ENCODE measurements at places on chromosomes 11 and 22.

DNA sequence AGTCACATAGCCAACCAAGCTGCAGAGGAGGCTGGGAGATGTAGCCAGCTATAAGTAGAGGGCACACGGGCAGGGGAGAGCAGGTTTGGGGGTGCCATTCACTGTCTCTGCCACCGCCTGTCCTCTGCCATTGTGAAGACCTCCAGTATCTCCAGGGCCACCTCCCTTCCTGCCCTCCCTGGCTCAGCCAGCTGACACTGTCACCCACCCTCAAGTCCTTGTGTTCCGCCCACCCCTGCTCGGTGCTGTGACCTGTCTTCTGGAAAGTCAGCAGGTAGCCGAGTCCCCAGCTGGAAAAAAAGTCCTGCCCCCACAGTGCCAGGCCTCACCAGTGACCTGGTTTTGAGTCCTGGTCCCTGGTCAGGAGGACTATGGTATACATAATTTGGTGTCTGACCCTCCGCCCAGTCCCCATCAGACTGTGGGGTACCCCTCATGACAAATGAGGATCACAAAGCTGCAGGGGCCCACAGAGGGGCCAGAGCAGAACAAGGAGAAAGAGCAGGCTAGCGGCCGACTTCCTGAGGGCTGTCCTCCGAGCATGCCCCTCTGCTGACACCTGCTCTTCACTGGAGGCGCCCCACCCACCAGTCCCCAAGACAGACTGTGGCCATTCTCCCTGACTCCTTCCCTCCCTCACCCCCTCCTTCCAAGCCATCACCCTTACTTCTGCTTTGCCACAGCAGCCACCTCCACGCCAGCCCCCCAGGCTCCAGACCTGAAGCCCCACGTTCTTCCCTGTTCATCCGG is 7.1 kb upstream of the IL2RB start:
- DNase-seq = no peak

DNA sequence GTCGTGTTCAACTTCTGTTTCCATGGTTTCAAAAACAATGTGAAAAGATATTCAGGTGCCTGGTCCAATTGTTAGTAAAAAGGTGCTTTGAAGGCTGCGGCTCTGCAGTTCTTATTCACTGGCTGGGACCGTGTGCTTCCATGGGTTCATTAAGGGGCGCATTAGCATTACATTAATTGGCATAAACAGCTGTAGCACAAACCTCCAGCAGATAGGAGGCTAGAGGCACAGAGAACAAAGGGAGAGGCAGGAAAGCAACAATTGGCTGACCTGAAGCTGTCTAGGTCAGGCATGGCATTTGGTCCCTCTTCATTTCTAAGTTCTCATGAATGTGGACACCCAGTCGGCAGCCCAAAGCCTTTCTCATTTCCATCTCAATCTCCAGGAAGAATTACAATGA is 16.6 kb downstream of the PAK1 start:
- DNase-seq = no peak

DNA sequence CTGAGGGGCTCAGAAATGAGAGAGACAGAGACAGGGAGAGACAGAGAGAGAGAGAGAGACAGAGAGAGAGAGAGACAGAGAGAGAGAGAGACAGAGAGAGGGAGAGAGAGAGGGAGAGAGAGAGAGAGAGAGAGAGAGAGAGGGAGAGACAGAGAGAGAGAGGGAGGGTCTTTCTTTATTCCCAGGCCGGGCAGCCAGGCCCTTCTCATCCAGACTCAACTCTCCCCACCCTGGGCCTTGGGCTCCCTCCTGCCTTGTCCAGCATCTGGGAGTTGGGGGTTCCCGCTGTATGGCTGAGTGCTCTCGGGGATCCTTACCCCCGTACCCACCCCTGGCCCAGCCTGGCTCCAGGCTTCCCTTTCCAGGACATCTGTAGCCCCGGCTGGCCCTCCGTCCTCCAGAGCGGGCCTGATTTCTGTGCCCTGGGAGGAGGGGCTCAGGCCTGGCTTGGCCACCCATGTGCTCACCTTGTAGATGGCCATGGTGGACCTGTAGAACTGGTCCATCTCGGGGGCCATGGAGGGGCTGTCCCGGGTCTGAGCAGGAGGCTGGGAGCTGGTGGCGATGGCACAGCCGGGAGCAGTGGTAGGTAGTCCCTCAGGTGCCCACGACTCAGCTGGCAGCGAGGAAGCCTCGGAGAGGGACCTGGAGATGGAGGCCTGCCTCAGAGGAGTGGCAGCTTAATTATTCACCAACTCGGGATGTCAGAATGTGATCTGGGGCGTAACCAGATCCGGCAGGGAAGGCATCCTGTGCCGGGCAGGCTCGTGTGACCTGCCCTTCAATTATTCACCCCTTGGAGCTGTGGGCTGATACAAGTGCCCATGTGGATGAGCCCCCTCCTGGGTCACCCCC is at the start of gene BAIAP2L2:
TSS of gene BAIAP2L2 (minus strand) at position 677 of the 855 bp plus-strand sequence. CDS start at position 518, 159 bp downstream.
- peak; percentile 94 for DNase-seq

DNA sequence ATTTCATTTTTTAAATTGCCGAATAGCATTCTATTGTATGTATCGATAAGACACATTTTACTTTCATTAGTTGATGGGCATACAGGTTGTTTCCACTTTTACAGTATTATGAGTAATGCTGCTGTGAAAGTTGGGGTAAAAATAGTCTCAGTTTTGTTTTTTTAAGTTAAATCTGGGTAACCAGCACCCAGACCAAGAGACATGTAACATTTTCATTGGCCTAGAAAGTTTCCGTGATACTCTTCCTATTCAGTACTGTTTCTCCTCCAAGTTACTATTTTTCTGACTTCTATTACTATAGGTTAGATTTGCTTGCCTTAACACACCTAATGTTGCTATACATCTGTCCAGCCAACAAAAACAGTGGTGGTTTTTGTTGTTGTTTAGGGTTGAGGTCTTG is 12.3 kb downstream of the IPO7 start:
- no peak for DNase-seq

DNA sequence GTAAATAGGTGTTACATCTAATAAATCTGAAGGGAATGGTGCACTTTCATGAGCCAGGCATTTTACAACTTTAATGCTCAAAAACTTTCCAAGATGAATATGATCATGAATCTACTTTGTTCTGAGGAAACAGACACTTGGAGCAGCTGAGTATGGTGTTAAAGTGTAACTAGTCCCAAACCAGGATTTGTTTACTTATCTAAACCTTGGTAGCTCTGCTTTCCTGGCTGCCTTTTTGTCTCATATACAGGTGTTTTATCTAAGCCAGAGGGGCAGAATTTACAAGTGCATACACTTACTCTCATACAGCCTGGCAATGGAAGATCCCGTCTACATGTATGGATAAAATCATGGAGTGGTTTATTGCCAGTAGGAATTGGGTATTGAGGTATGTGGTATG is 171.5 kb downstream of the FAT3 start:
- DNase-seq = no peak

GRCh38 chr11:89327885-89328284 is 150.2 kb downstream of the TYR start:
- DNase-seq = no peak

GRCh38 chr22:27220339-27220738 is 563.0 kb downstream of the MIAT start:
- no peak for DNase-seq

DNA sequence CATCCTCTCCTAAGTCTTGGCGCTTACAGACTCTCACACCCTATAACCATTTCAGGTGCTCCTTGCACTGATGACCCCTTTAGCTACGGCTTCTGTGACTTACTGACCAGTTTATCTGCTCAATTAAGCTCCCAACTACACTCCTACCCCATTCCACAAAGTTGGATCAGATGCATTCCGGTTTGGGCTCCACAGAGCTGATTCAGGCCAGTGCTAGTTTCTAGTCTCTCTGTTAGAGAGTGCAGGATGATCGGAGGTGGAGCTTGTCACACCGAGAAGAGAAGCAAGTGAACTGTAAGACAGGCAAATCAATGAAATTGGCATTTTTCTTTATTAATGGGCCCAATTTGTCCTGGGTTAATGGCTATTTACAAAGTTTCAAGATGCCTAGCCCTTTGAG is 436.8 kb upstream of the CADM1 start:
- DNase-seq = no peak

GRCh38 chr11:34476849-34477248 is 36.7 kb downstream of the ELF5 start:
- DNase-seq = no peak

- DNase-seq = no peak
These were observed 280.7 kb upstream of the PLET1 start for GRCh38 chr11:112541140-112542046.

DNA sequence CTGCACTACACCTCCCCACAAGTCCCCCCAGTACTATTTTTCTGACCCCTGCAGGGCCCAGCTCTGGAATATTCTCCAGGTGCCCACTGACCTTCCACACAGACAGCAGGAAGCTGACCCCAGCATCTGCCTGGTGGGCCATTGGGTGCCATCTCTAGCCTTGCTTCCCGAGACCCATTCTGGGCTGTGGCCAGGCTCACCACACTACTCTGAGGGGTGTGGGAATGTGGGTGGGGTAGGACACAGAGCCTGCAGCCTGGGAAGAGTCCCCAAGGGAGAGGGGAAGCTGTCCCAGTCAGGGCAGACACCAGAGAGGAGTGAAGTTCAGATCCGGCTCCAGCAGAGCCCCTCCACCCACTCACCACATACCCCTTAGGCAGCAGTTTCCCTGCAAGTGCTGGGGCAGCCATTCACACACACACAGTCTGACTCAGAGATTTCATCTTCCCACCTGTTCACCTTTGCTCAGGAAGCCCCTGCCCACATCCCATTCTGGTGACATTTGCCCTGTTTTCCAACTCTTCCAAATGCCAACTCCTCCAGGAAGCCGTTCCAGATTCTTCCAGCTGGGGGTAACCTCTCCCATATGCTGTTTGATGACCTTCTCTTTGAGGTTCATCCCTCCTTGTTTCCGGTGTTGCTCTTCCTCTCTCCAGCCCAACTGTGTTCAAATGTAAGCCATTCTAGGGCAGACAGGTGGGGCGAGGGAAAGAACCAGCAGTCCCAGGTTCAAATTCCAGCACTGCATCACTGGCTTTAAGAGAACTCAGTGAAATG is 1.9 kb downstream of the SLCO2B1 start:
- DNase-seq = no peak

DNA sequence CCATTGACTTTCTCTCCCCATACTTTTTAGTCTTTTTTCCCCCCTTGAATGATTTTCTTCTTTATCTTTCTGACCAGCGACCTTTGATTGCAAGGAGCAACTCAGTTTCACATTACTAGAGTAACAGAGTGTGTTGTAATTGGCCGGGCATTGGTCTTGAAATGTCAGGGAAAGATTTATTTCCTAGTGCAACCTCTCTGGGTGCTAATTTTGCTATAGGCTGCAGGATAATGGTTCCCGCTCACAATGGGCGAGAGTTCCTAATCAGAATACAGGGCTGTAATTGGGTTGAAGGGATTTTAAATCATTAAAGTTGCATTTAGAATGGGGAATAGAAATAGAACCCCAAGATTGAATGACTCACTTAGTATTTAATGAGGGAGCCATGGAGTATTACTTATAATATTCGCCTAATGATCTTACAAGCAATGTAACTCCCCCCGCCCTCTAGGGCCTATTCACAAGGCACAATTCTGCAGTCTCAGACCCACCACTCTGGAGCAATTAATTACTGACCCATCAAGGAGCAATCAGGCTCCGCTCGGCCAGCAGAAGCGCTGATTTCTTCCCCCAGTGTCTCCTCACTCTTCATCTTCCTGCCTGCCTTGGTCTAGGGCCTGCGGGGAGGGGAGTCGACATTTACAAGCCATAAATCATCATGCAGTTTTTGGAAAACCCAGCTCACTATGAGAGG is 725.9 kb downstream of the NTM start:
- DNase-seq = no peak

DNA sequence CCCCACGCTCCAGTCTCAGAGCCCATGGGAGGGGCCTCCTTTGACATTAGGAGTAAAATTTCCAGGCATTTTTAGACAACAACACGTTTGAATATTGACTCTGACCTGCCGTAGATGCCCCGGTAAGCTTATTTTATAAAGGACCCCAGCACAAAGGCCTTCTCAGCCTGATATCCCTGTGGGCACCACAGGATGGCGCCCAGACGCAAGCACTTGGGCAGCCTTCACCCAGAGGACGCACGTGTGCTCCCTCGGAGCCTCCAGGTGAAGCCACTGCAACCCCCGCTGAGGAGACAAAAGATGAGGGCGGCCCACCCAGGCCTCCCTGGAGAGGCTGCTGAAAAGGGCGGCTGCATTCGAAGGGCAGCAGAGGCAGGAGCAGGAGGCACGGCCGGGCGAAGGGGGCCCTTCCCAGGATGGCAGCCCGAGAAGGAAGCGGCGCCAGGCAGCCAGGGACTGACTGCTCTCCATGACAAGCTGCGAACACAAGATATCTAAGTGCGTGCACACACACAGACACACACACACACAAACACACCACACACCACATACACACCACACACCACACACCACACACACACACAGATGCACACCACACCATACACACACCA is 15.2 kb upstream of the TH start:
- peak; percentile 80 for DNase-seq

DNA sequence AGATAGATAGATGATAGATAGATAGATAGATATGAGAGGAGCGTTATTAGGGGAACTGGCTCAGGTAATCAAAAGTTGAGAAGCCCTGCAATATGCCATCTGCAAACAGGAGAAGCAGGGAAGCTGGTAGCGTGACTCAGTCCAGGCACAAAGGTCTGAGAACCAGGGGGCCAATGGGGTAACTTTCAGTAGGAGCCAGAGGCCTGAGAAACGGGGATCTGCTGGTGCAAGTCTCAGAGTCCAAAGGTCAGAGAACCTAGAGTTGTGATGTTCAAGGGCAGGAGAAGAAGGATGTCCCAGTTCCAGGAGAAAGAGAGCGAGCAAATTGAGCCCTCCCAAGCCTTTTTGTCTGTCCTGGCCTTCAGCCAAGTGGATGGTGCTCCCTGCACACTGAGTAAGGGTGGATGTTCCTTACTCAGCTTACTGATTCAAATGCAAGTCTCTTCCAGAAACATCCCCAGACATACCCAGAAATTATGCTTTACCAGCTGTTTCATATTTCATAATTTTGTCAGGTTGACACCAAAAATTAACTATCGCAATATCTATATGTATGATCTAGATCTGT is 87.8 kb upstream of the SLC22A12 start:
- no peak for DNase-seq

GRCh38 chr11:16899708-16900303 is 114.4 kb downstream of the PLEKHA7 start:
- DNase-seq = no peak

GRCh38 chr11:75562836-75563484 is 907 bp downstream of the SERPINH1 start:
- DNase-seq = no peak

DNA sequence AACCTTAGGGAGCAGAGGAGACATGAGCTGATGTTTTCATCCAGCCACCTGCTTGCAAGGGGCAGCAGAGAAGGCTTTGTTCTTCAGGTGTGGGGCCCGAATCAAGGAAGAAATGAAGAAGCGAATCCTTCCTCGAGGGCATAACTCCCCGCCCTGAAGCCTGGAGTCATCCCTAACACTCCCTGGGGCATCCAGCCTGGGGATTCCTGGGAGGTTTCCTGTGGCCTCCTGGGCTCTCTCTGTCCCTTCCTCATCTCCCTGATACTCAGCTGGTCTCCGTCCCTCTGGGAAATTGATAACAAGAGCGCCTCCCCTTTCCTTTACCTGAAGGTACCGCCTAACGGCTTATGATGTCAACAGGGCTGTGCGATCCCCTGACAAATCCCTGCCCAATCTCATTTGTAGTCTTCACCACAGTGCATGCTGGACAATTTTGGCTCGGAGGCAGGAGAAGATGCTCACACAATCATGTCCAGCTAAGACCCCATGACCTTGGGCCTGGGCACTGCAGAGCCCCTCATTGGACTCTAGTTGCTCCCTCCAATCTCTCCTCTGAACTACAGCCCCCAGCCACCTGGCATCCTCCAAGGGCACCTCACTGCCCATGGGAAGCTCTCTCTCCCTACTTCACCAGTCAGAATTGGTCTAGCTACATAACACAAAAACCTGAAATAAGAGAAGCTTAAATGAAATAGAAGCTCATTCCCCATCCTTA is 80.6 kb upstream of the RTL6 start:
- DNase-seq = no peak
